ENCODE measurements at places on chromosomes 12 and 14.

DNA sequence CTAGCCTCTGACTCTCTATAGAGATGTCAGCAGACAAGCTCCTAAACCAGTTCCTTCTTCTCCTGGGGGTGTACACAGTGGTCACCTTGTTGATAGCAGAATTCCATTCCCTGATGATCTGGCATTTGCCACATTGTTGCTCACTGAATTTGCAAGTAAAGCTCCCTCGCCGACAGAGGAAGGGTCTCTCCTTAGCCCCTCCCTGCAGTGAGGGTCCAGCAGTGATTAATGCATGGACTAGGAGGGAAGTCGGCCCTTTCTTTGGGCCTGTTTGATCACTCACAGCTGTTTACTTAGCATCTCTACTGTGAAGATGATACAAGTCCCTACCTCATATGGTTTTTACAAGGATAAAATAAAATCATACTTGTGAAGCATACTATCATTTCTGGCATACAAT, 23.3 kb upstream of the APPL2 start:
- DNase-seq: no peak

DNA sequence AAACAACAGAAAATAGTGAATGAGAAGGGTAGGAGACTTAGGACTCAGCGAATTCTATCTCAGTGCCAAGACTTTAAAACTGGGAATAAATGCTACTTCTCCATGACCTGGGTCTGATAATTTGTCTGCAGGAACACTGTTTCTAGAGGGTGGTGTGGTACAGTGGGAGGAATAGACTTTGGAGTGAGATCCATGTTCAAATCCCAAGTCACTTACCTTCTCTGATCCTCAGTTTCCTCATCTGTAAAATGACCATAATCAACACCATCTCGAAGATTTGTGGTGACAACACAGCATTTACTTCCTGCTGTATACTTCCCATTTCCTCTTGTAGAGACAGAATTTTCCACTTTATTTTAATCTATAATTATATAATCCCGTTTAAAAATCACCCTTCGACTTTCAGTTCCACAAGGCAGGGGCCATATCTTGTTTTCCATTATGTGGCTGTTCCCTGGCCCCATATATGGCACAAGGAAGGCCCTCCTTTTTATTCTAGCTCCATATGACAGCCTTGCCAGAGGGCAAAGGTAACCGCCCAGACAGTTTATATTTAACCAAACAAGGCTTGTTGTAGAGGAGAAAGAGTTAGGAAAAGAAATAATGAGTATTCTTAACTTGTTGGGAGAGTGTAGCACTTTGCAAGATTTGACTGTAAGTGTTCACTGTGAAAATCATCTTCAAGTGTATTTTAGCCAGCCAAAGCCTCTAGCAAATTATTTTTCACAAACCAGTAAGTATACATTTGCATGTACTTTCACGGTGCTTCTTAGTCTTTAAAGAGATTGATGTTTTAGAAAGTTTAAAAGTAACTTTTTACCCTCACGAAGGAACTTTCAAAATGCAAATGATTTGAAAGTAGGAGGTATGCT, 243.1 kb downstream of the AKAP6 start:
- no peak for DNase-seq

DNA sequence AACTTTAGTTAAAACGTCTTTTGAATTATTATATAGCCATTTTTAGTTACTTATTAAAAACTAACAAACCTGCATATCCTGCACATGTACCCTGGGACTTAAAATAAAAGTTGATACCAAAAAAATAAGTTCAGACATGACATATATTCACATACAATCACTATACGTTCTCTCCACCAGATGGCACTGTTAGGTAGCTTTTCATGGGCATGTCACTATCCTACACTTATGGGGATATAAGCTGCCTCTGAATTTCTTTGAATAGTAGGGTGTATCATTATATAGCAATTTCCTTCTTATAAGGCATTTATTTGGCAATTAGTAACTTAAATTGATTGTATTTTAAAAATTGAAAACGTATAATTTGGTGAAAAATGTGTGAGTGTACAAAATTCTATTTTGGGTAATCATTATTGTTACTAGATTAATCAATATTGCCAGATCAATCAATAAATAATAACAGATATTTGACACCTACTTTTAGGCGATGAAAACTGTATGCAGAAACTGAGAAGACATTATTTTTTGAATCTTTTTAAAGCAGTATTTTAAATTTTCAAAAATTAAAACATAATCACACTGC, 31.8 kb upstream of the OR10A7 start:
- DNase-seq: peak; percentile 44

DNA sequence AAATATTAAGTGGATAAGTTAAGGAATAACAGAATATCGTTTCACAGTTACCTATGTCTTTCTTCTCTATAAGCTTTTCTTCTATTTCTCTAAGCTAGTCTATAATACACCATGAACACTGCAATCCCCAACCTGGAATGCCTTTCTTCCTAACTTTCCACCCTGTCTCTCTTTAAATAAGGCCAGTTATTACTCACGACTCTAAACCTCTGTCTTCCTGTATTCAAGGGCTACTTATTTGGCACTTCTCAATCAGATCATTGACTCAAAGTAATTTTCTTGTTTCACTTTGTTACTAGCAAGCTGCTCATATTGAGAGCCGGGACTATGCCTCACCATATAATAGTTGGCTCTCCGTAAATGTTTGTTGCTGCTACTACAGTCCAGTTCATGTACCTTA, 13.5 kb downstream of the FERMT2 start:
- DNase-seq: no peak

GRCh38 chr12:118015944-118016343, 559 bp upstream of the RFC5 start:
- no peak for DNase-seq

GRCh38 chr12:66359300-66359699, 57.0 kb downstream of the HELB start:
- no peak for DNase-seq

GRCh38 chr12:38775457-38775856, 129.9 kb downstream of the CPNE8 start:
- no peak for DNase-seq

GRCh38 chr14:21680072-21680471, 6.5 kb upstream of the OR4E1 start:
- DNase-seq: no peak

GRCh38 chr14:102201353-102201738, 61.6 kb downstream of the WDR20 start:
- DNase-seq: no peak

GRCh38 chr12:58357511-58357910, 416.1 kb downstream of the ATP23 start:
- DNase-seq: no peak

DNA sequence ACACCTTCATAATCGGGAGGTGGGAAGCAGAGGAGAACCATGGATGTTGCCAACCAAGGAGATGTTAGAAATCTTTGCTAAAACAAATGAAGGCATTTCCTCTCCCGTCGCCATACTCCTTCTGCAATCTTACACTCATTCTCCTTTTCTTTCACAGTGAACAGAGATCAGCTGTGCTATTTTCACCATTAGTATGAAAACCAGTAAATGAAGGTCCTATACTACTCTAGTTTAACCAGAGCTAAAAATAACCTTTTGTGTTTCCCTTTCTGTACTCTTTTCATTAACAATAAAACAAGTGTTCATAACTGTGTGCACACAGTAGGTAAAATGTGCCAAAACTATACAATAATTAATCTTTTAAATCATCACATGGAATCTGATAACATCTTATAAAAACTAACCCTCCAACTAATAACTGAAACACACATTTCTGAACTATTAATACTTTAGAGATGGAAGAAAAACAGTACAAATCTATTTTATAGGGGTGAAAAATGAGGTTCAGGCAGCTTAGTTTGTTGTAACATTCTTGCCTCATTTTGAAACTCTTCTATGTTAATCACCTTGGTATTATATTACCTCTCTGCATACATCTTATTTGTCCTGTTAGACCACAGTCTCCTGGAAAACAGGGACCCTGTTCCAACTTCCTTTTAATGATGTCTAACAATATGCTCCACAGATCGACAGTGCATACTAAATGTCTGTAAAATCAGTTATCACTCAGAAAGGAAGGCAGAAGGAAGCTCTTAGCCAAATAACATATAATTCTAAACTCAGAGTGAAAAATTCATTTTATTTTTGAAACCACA, 69.5 kb downstream of the SPPL3 start:
- DNase-seq: no peak

- DNase-seq: no peak
Observed at GRCh38 chr14:94623856-94624499, 11.8 kb downstream of the SERPINA3 start.

DNA sequence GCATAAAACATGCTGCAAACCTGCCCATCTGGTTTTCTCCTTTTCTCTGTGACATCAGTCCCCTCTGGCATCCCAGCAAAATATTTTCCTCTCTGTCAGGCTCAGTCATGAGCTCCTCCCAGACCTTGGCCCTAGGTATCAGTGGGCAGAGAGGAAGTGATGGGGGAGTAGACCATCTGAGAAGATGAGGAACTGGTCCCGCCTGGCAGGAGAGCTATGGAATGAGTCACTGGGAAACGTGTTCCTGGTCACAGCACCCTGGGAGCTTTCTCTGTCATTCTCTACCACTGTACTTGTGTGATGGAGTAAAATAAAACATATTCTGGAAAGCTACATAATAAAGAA, 5.0 kb upstream of the SRSF9 start:
- DNase-seq: no peak

DNA sequence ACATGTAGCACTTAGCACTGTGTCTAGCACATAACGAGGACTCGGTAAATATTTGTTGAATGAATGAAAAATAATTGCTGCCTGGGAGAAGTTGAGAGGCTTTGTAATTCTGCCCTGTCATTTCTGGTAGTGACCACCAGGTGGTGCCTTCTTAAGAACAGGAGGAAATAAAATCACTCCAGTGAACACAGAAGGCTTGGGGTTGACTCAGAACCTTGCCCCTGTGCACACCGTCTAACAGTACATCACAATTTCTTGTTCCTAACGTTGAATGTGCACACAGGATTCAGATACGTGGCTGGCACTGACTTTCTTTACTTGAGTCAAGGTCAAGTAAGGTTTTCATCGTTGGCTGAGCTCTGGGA, 91.8 kb downstream of the RGS6 start:
- DNase-seq: peak; percentile 22

GRCh38 chr12:26088998-26089397, 35.8 kb downstream of the BHLHE41 start:
- DNase-seq: no peak

DNA sequence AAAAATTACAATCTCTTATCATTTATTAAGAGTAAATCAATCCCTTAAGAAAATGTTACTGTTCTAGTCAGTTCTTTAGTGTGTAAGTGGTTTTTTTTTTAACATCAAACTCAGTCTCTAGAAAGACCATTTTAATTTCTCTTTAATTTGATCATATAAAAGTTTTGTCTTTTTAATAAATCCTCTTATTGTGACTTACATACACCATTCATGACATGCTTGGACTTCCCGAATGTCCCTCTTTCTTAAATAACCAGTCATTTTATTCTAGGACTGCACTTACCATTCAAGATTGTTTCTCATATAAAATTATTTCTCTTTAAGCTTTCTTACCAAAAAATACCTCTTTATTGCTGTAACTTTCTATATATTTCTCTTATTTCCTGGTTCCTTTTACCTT, 60.8 kb upstream of the EVL start:
- DNase-seq: no peak
